ENCODE measurements at places on chromosomes 2 and 18.

DNA sequence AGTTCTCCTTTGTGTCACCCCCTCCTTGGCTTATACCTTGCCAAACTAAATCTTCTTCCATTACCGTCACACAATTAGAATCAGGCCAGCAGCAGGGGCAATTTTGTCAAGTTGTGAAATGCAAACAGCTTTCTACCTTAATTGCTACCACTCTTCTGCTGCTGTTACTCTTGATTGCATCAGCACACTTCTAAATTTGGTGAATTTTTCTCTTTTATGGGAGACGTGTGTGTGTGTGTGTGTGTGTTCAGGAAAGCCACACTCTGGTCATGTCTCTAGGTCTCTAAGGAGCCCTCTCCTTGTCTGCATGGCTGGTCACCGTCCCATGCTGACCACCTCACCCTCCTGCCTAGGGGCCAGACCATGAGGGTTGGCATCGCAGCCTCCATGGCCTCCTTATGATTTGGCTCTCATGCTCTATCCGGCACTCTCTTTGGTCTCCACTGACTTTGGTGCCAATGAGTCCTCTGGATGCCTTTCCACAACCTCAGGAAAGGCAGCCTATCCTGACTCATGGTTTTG lies 87.7 kb downstream of the GATA6 start:
- DNase-seq = no peak

GRCh38 chr2:67833632-67834031 lies 229.2 kb downstream of the C1D start:
- DNase-seq = no peak

DNA sequence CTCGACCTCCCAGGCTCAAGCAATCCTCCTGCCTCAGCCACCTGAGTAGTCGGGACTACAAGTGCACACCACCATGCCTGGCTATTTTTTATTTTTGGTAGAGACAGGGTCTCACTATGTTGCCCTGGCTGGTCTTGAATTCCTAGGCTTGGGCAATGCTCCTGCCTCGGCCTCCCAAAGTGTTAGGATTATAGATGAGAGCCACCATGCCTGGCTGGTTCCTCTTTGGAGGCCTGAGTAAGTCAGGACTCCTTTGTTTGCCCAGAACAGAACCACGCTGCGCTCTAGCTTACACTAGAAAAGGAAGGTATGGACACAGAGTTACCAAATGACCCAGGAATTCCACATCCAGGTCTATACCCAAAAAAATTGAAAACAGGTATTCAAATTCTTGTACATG lies 135.9 kb upstream of the SLC1A4 start:
- no peak for DNase-seq

- no peak for DNase-seq
Observed at GRCh38 chr2:207926133-207926988, 99.0 kb downstream of the PLEKHM3 start.

DNA sequence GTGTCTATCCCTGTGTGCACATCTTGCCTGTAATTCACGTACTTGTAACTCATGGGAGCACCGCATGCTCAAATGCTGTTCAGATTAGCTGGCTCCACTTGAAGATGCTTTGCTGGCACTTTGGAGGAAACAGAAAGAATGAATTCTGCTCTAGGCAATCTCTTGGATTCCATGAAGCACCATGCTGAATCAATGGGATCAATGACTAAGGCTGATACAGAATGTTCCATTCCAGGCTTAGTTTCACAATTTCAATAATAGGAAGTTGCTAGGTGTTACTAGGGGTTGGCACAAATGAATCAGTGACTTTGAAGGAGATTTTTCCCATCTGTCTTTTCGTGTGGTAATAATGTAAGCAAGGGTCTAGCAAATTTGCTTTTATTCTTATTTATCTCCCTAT lies 328.8 kb downstream of the OSR1 start:
- DNase-seq = no peak

GRCh38 chr2:30701782-30702181 lies 105.5 kb downstream of the CAPN13 start:
- no peak for DNase-seq

DNA sequence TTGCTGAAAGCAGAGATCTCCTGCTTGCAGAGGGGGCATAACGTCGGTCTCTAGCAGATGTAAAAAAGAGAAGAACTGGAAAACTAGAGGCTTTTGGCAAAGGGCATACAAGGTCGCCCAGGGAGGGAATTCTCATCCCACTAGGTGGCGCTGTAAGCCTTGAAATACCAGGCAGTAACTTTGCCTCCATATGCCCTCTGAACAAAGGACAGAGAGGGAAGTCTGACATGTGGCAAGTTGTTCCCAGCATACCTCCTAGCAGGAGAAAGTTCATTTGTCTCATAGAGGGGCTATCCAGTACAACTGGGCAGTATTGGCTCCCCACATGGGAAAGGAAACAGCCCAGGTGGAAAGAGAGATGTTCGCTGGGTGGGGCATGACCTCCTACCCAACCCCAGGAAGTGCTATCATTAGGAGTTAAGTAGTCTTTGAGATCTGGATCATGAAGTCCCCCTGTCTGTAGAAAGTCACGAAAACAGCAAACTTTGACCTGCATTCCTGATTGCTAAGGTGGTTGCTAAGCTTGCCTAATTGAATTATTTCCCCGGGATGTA lies 39.9 kb downstream of the STK17B start:
- DNase-seq = peak; percentile 97

DNA sequence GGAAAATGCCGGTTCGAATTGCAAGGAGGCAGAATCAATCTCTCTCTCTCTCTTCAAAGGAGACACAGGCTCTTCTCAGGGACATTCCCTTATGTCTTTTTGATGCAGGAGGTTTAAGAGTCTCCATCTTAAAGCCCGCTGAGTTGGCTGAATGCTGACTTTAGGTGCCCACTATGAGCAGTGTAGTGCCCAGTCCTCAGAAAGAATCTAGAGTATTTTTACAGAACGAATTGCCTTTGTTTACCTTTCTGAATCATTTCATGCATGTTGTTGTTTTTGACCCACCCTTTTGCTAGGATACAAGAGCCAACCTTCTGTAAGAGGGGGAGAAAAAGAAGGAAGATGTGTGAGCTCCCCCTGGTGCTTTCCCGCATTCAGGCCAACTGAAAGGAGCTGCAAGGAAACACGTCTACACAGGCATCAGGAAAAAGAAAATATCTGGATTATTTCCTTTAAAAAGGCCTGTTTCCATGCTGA lies 193.5 kb upstream of the TCF4 start:
- DNase-seq = peak; percentile 69

GRCh38 chr2:235390108-235390815 lies 103.6 kb upstream of the AGAP1 start:
- DNase-seq = peak; percentile 89

GRCh38 chr2:4404363-4404762 lies 701.0 kb downstream of the DCDC2C start:
- no peak for DNase-seq

DNA sequence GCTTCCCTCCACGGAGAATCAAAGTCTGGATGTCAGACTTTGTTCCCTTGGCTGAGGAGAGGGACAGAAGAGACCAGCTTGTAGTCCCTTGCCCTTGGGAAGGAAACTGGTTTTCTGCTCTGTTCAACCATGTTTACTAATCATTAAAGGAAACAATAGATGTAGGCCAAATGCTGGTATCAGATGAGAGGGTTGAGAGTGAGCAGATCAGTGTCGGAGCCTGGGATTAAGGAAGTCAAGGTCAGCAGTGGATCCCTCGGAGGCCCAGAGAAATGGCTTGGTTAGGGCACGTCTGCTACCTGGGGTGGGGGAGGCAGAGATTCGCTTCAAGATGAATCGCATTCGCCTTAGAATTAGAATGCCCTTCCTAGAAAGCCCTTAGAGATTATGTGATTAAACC lies 109.1 kb downstream of the MYCN start:
- no peak for DNase-seq

GRCh38 chr2:49832555-49832954 lies 678.2 kb upstream of the FSHR start:
- DNase-seq = no peak

GRCh38 chr2:9971105-9971818 lies 19.8 kb downstream of the GRHL1 start:
- no peak for DNase-seq

GRCh38 chr2:31256611-31257382 lies 22.8 kb downstream of the EHD3 start:
- no peak for DNase-seq

- no peak for DNase-seq
Observed at GRCh38 chr2:172086241-172087206, 1.2 kb downstream of the DLX1 start.

DNA sequence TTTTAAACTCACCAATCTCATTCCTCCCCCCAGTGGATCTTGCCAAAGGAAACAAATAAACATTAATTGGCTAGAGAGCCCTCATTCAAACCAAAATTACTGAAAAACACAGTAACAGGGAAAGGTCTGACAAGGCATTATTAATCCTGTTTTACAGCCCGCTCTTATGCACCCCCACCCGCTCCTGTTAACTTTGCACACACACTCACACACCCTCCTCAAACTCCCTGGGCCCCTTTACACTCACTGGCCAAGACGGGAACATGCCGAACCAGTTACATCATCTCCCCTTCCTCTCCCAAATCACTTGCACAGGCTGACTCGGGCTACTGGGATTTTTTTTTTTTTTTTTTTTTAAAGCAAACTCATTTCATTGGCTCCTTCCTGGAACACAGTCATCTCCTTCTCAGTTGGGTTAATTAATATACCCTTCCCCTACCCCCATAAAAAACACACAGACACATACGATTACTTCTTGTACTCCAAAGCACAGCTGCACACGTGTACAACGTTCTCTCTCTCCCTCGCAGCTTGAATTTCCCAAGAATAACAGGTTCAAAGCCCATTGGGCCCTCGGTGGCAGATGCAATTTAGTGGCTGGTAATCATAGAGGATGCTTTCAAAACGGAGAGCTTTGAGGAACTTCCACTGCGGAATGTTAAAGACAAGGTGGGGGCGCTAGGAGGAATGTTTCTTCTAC lies 31.8 kb downstream of the KLF7 start:
- no peak for DNase-seq

GRCh38 chr18:46199515-46200147 lies 95.4 kb downstream of the HAUS1 start:
- no peak for DNase-seq
